Chondrocyte (in vitro differentiated cells): ENCODE measurements at places on chromosomes 7 and 10.

DNA sequence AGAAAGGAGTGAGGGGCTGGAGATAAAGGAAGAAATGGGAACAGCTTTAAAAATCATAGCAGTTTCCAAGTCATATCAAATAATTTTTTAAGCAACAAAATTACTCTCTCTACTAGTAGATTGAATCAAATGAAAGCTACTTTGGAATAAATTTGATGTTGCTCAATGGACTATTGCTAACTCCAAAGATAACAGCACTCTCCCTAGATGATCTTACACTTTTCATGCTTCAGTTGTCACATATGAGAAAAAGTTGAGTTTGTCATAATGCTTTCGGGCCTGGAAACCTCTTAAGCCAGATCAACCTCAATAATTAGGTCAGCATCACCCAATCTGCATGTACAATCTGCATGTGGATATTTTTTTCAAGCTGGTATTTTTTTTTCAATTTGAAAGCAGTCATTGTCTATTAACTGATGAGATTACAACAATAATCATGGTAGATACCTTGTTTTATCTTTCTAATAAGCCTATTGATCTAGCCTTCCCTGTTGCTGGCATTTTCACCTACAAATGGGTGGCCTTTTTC lies 31.3 kb downstream of the LIPJ start:
- no peak for DNase-seq

DNA sequence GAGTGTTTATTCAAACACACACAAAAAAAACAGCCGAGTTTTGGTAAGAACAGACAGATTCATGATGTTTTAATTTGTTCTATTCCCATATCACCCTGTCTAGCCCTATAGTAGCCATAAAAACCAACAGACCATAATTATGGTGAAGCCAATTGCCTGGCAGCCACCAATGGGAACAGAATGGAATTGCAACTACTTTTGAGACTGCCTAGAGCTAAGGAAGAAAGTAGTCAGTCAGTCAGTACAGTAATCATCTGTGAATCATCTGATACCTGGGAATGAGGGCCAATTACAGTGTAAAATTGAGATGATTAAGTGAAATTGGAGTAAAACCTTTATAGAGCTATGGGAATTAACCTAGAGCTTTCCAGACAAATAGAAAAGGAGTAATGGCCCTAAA lies 952.7 kb upstream of the KCND2 start:
- DNase-seq = no peak

DNA sequence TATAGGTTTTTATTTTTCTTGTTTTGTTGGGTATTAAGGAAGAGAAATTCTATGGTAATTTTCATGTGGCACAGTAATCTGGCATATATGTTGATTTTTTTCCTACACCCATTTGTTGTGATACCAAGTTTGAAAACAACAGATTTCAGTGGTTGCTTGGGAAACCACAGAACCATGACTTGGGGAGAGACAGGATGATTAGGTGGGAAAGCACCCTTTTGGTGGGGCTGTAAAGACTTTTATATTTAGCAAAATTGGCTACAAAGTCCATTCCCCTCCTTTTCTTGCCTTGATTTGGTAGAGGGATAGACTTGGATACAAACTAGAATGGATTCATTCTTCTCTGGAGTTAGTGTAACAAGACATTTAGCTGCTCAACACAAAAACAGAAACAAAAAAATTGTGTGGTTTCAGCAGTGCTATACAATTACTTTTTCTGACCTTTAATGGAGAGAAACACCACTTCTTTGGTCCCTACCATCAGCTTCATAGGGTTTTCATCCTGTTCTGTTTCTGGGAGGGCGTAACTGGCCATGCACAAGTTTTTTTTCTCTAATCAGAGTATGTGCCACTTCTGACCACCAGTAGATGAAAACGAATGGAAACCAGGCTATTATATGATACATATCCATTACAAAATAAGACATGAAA lies 52.7 kb downstream of the FIGNL1 start:
- no peak for DNase-seq

GRCh38 chr10:24983946-24984345 lies 31.5 kb upstream of the PRTFDC1 start:
- DNase-seq = no peak

DNA sequence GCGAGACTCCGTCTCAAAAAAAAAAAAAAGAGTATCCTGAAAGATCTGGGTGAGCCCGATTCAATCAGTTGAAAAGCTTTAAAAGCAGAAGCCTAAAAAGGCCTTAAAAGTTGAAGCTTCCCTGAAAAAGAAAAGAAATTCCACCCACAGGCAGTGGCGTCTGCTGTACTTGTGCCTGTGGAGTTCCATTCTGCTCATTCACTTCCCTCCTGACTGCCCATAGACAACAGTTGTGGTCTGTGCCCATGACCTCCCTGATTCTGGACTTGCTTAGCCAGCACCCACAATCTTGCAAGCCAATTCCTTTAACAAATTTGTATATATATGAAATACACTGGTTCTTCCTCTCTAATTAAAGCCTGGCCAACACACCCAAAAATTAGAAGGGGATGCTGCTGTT lies 141.7 kb downstream of the DLG5 start:
- no peak for DNase-seq

DNA sequence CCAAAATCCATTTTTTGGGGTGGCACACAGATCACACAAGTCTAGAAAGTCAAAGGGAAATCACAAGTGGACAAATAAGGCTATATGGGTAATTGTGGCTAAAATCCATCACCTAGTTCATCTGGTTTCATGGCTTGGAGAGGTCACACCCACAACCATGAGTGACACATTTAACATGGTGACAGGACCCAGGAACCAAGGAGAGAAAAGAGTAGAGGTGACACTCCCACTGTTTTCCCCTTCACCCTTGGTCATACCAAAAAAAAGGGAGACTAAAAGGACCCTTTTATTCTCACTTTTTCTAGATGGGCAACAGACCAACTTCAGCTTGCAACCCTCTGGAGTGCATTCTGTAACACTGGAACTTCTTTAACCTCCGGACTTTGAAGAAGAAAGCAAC lies 46.2 kb upstream of the ZNF107 start:
- DNase-seq = no peak

- DNase-seq = no peak
These were observed 143.1 kb downstream of the OTUD1 start for GRCh38 chr10:23581906-23582450.

GRCh38 chr7:33806298-33807154 lies 98.8 kb upstream of the BMPER start:
- no peak for DNase-seq

DNA sequence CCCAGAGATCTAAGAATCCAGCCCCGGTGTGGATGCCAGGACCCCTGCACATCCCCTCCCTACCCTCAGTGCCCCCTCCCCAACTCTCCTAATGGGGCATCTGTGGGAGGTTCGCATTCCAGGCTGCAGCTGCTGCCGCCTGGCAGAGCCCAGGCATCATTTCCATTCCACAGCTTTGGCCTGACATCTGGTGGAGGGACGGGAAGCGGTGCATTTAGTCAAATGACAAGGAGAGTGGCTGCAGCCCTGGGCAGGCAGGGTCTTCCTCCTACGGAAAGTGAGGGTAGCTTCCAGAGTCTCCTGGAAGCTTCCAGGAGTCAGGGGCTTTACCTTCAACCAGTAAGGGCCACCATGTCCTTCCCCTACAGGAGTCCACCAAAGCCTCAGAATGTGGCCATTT lies 30.8 kb downstream of the PRLHR start:
- no peak for DNase-seq

GRCh38 chr7:81111781-81112540 lies 193.1 kb upstream of the SEMA3C start:
- DNase-seq = no peak
